Urinary bladder (tissue), 4 donors: ENCODE measurements at places on chromosomes 11 and 22. TPM values are rescaled to one million over a fixed set of nuclear protein-coding genes. Genes with fewer than 3 reads are reported as not detected.

Gene HOATZ
- not detected for polyA plus RNA-seq

Gene MUC5AC
- polyA plus RNA-seq, result not detected

GRCh38 chr11:130666781-130667251, 218.4 kb downstream of the ADAMTS15 start:
- no peak for DNase-seq

GRCh38 chr11:116993599-116993998, 104.6 kb downstream of the SIK3 start:
- DNase-seq, result peak; percentile 55

- DNase-seq, result no peak
These were observed 9.4 kb downstream of the SERPIND1 start for GRCh38 chr22:20783300-20783673.

GRCh38 chr11:76269247-76269646, 62.9 kb upstream of the WNT11 start:
- no peak for DNase-seq

Gene SLC1A2
- polyA plus RNA-seq, result 0.44 TPM

Gene F2
- 0.84 TPM for polyA plus RNA-seq

DNA sequence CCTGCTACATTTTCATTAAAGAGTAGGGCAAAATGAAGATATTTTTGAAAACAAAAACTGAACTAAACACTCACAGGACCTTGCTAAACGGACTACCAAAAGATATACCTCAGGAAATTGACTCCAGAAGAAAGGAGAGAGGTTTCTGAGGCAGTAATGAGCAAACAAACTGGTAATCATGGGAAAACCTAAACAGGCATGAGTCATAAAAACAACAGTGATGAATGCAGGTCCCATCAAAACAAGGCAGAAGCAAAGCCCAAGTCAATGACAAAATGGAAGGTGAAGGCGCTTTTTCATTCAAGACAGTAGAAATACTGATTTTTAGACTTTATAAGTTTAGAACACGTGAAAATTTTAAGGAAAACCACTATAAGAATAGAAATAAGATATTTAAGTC, 104.5 kb downstream of the EFCAB6 start:
- DNase-seq, result no peak

GRCh38 chr11:76823481-76824028, 37.2 kb upstream of the ACER3 start:
- no peak for DNase-seq
